ENCODE measurements at places on chromosomes 3 and 15.
A peak's percentile ranks its signal among the peaks of the same experiment; 100 is the strongest.

- DNase-seq: peak; percentile 57
Measured at GRCh38 chr3:108455212-108455705, 55.1 kb downstream of the MYH15 start.

DNA sequence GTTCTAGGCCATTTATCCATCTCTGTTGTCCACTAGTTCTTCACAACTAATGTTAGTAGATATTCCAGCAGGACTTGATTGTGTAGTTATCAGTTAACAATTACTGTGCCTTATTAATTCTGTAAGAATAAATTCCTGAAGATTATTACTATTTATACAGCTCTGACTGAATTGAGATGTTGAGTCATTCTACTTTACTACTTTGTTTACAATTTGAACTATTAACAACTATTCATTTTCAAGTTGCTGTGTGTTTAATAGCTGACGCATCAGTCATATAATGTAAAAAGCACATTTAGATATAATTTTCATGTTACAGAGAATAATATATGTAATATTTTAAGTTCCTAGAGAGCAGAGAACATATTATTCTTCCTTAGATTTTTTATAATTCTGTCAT is 21.1 kb downstream of the DZIP3 start:
- DNase-seq: no peak

DNA sequence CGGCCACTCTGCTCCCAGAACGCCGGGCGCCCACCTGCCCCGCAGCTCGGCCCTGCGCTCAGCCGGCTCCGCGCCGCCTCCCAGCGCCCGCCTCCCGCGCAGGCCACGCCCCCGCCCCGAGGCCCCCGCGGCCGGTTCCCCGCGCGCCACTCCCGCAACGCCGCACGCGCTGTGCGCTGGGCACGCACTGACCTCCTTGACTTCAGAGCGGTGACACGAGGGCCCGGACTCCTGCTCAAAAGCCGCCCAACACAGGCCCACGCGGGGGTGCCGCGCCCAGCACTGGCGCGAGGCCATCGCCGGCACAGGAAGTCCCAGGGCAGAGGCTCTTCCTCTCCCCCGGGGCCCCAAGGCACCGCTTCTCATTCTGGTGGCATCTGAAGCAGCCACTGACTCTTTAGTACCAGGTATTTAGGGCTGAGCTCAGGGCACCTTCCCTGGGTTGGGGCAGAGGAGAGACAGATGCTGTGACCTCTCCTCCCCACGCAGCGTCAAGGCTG is 12.4 kb downstream of the TNK2 start:
- DNase-seq: peak; percentile 57

DNA sequence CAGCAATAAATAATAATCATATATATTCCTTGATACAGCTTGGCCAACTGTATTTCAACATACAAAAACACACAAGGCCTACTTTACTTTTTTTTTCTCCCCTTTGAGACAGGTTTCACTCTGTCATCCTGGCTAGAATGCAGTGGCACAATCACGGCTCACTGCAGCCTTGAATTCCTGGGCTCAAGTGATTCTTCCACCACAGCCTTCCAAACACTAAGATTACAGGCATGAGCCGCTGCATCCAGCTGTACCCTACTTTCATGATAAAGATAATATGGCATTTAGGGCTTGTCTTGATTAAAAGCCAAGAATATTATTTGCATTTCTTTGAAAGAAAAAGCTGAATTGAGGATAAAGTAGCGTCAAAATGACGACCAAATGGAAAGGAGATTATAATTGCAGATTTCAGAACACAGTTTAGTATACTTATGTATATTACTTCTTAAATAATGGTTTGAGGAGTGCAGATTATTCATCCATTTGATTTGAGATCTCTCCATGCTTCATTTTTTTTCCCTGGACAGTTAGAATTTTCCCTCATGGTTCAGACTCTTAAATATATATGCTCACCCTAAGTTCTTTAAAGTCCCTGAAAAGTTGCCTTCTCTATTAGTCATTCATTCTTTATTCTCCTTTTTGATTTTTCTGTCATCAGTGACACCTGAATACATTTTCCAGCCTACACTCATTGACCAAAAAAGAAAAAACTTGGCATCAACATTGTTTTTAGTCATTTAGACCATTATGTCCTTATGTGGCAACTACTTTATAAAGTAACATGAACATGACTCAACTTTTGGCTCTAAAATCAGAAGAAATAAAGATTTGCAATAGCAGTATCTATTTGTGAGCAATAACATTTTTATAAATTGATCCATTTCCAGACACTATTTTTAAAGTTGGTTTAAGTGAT is 48.5 kb upstream of the MLF1 start:
- DNase-seq: peak; percentile 28

DNA sequence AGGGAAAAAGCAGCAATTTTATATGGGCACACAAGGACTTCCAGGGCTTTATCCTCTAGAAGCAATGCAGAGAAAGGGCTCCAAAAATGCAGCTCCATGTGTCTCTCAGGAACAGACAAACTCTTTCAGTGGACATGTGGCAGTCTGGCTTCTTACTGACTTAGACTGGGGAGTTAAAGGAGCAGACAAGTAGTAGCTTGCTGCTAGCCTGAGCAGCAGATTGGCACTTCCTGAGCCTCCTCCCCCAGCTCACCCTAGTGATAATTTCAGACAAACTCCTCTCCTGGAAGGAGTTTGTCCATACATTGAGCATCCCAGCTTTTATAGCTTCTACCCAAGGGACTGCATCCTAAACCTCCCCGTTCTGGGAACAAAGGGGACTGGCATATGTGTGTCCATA is 101.7 kb upstream of the MANF start:
- no peak for DNase-seq

- peak; percentile 40 for DNase-seq
Measured at GRCh38 chr3:62586356-62586755, 213.0 kb upstream of the FEZF2 start.

DNA sequence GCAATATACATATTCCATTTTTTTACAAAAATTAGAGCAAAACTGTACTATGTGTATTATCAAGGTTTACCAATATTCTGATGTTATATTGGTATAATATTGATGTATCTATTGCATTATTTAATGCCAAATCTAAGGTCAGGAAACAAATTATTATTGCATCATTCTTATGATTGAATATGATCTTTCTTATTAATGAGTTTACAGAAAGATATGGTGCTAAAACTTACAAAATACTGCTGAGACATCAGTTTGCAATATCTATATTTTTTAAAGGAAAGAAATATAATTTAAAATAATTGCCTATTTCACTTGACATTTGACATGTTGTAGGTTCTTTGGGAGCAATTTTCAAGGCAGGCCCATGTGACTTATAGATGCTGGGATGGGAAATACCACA is 357.6 kb downstream of the NLGN1 start:
- no peak for DNase-seq

DNA sequence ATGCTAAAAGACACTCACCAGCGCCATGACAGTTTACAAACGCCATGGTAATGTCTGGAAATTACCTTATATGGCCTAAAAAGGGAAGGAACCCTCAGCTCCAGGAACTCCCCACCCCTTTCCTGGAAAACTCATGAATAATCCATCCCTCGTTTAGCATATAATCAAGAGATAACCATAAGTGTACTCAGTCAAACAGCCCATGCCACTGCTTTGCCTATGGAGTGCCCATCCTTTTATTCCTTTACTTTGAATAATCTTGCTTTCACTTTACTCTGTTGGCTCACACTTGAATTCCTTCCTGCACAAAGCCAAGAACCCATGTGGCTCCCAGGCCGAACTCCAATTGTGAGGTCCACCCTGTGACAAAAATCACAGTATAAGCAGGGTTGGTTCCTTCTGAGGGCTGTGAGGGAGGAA is 19.1 kb upstream of the FSTL1 start:
- peak; percentile 45 for DNase-seq

DNA sequence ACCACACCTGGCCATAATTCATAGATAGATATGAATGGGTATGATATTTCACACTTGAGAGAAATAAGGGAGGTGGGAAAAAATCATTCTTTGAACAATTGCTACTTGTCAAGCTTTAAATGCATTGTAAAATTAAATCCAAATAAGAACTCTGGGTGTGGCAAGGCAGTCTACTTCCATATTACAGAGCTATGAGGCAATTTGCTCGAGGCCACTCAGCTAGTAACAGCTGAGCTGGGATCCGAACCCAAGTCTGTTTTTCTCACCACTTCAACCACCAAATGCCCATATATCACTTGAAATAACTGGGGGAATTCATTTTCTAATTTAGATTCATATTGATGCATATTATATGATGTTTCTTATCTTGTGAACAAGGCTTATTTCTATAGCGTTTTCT is 482.2 kb upstream of the ADAMTS9 start:
- DNase-seq: no peak

DNA sequence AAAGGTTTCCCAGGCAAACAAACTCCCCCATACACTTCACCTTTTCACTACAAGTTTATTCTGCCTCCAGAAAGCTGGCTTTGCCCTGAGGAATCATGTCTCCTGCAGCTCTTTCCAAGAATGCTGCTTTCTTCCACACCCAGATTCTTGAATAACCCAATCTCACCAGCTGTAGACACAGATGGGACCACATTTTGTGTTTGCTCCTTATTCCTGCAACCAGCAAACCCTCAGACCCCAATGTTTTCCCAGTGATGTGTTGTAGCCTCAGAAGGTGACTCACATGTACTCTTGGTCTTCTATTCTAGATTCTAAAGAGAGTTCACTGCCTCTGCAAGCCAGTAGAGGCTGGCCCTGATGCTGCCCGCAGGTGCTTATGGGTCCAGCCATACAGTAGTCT is 23.6 kb upstream of the TRIM59 start:
- DNase-seq: peak; percentile 80

- DNase-seq: no peak
Measured at GRCh38 chr3:157529751-157530150, 26.5 kb upstream of the VEPH1 start.

DNA sequence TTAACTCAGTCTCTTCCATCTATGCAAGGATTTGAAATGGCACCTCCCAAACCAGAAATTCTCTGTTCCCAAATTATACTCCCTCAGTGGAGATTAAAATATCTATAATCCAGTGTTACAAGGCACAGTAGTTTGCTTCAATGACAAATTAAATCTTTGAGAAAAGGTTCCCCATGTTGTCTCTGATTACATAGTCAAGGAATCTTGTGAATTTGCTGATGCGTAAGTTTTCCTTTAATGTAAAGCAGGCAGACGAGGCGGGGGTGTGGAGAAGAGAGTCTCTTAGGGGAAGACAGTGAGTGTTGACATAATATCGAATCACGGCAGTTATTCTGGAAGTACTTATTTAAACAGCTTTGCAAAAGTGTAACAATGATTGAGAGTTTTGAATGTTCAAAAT is 236.4 kb upstream of the RARB start:
- no peak for DNase-seq

- DNase-seq: peak; percentile 33
Measured at GRCh38 chr3:125083776-125084175, 28.0 kb upstream of the HEG1 start.

- DNase-seq: no peak
Measured at GRCh38 chr15:98777426-98777825, 129.1 kb downstream of the IGF1R start.

- no peak for DNase-seq
Measured at GRCh38 chr15:81723701-81724100, 322.1 kb downstream of the MEX3B start.

DNA sequence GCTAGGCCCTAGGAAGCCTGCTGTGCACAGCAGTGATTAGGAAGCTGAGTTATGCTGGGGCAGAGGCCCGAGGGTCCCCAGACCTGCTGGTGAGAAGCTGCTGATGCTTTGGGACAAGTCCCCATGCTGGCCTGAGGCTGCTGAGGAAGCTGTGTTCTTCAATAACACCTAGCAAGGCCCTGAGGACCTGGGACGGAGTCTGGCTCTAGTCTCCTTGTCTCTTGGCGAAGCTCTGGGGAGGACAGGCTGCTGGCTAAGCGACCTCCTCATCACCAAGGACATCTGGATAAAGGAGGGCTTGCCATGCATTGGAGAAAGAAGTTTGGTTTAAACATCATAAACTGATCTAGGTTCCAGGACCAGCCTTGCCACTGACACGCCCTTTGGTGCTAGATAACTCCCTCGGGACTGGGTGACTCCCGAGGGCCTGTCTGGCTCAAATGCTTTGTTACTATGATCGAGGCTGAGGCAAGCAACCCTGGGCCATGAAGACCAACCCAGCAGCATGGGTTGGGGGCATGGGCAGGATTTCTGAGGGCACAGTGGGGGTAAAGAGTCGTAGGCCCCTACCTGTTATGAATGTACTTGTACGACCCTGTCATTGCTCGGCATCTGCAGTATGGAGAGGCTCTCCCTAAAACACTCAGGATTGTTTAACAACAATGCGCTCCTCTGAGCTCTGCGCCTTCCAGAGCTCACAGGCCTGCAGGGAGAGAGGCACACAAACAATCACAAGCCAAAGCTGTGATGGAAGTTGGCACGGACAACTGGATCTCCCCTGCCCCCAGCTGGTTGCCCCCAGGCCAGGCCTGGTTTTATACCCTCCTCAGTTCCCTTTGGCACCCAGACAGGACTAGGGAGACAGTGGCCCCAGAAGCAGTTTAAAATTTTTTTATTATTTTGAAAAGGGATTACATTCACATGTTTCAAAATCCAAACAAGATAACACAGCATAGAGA is 64.4 kb downstream of the LINGO1 start:
- DNase-seq: no peak

DNA sequence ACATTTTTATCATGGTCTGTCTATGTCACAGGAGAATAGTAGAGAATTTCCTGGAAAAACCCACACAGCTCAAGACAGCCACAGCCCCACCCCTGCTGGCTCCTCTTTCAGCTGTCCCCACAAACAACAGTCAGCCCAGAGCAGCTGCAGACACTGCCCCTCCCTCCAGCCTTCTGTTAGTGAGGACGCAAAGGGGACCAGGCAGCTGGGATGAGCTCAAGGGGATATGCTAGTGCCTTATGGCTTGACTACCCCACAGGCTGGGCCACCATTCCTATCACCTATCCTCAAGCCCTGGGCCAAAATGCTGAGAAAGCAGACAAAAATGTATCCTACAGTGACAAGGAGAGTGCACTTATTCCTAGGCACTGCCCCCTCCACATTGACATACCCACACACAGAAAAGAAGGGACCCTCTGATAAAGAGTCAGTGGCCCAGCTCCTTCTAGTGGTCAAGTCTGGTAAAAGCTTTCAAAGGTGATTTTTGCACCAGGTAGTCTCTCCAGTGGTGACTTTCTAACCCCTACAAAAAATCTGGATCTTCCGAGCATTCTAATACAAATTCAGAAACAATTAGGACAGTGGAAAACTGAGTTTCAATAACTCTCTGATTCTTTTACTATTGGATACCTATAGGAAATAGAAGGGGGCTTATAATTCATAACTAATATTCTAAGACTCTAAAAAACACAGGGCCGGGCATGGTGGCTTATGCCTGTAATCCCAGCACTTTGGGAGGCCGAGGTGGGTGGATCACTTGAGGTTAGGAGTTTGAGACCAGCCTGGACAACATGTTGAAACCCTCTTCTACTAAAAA is 3.0 kb upstream of the MAP1A start:
- DNase-seq: peak; percentile 42

- DNase-seq: no peak
Measured at GRCh38 chr3:191301017-191301416, 28.2 kb upstream of the CCDC50 start.

- peak; percentile 22 for DNase-seq
Measured at GRCh38 chr15:89496155-89497098, at the start of gene RHCG. TSS of gene RHCG (minus strand) at chr15:89496583. CDS start at chr15:89496544, 39 bp downstream.

- no peak for DNase-seq
Measured at GRCh38 chr3:175046601-175047000, 187.5 kb downstream of the NAALADL2 start.

- DNase-seq: peak; percentile 16
Measured at GRCh38 chr3:8416965-8417364, 84.7 kb upstream of the LMCD1 start.
